ENCODE measurements at places on chromosomes 7 and 10.

DNA sequence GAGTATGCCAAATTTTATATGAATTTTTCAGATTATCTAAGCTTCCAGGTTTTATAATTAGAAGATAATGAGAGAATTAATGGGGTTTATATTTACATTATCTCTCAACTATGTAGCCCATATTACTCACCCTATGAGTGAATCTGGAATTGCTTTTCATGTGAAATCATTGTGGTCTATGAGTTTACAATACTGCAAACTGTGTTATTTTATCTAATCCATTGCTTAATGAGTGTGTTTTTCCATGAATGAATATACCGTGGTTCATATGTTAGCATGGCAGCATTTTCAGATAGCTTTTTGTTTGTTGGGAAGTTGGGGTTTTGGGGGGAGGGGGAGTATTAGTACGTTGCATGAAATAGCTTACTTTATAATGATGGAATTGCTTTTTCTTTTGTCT, 44.5 kb downstream of the FGFBP3 start:
- no peak for DNase-seq

DNA sequence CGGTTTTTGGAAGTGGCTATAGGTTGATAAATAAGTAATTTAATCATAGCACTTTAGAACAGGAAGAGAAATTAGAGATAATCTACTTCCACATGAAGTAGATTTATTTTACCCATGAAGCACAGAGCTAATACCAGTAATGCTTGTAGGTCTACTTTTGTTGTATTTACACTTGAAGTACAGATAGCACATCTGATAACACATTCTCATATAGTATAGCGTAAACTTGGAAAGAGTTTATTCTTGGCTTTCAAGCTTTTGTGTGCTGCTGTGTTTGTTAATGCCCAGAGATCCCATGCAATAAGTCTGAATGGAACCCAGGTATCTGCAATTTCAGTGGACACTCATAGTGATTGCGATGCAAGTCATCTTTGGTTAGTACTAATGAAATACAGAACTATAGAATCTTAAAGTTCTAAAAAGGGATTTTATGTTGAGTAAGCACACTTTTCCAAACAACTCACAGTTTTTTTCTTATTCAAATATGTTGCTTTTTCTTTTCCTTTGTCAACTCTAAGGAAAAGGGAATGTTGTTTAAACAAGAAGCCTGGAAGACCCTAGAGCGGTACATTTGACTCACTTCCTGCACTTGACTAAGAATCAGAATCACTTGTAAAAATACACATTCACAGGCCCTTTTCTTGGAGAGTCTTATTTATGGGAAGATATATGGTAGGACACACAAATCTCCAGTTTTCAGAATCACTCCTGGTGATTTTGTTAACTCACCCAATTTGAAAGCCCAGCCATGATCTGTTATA, 105.8 kb downstream of the GNAI1 start:
- no peak for DNase-seq

DNA sequence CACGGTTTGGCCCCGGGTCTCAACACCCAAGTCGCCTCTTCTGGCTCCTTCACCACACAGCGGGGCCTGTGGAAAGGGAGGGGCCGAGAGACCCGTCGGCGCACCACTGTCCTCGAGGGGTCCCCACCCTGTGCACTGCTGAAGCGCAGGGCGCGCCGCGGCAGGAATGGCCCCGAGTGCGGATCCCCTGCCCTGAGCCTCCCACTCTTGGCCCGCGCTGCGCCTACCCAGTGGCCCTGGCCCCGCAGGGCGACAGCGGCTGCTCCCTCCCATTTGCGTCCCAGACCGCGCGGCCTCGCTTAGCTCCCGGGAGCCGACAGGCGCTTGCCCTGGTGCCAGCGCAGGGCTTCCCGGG, 2.1 kb upstream of the SFMBT2 start:
- no peak for DNase-seq

GRCh38 chr10:4319870-4320367, 506.1 kb upstream of the AKR1E2 start:
- DNase-seq, result no peak

- no peak for DNase-seq
Measured at GRCh38 chr10:105952153-105952552, 1212.4 kb downstream of the SORCS1 start.

DNA sequence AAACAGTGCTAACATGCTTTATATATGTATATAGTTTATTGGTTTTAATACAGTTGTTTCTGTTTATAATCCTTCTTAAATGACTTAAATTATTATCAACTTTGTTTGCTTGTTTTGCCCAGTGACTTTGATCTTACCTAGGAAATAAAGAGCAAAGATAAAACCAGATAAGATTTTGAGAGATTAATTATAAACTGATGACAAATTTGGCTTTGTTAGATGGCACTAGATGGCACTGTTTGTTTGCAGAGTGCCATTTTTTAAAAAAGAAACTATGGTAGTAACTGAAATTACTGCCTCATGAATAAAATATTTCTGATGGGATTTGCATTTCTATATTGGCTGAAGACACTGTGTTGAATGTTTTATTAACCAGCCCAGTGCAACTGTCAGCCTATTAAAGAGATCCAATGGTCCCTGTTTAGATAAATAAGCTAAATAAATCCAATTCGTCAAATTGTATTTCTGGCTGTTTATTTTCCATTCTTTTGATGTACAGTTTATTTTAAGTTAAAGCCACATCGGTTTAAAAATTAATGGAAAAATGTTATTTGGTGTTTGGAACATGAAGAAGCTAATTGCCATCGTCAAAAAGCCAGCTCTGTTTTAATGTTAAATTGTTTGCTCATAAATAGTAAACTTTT, 28.7 kb downstream of the VTI1A start:
- DNase-seq, result no peak
